ENCODE measurements at places on chromosomes 4 and X. TPM values are rescaled to one million over a fixed set of nuclear protein-coding genes. Genes with fewer than 3 reads are reported as not detected.

Gene MAGEC2
- total RNA-seq, result not detected

Gene SAGE1
- total RNA-seq, result not detected

Gene ASIC5
- total RNA-seq, result not detected

Gene ADGRG4
- total RNA-seq, result not detected

DNA sequence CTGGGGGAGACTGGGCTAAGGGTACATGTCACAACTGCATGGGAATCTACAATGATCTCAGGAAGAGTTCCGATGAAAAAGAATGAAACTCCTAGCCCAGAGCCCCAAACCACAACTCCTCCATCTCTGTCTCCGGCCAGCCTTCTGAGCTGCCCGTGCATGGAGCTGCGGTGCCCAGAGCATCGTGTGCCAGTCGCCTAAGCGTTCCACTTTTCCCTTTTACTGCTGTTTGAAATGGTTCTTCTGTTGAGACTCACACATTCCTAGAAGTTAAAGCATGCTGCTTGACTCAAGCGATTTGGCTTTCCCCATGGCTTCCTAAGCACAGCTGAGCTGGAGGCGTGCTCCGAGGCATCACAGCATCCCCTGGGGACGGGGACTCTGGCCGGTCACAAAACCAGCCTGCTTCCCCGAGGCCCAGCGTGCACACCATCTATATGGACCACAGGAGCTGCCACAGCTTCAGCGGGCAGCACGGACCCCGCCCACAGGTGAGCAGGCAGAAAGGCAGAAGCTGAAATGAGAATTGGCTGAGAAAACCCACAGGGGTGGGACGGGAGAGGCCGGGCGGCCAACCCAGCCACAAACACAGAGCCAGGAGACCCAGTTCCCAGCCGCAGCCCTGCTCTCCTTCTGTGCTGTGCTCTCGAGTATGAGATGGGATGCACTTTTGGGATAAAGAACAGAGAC, 5.0 kb downstream of the CCNQ start:
- peaks cover 9% of the 10 kb centered on the region for H3K4me1 ChIP-seq
- no peaks in the 10 kb centered on the region for H3K27me3 ChIP-seq
- no peak overlapping the region for H3K4me3 ChIP-seq
- H3K27ac ChIP-seq, result no peak overlapping the region
- DNase-seq, result no peak

GRCh38 chrX:51837921-51838320, 55.5 kb upstream of the MAGED1 start:
- H3K4me1 ChIP-seq, result peaks cover 3% of the 10 kb centered on the region
- no peaks in the 10 kb centered on the region for H3K27me3 ChIP-seq
- peaks cover 2% of the 10 kb centered on the region for H3K36me3 ChIP-seq
- no peak overlapping the region for H3K4me3 ChIP-seq
- no peak overlapping the region for H3K27ac ChIP-seq

DNA sequence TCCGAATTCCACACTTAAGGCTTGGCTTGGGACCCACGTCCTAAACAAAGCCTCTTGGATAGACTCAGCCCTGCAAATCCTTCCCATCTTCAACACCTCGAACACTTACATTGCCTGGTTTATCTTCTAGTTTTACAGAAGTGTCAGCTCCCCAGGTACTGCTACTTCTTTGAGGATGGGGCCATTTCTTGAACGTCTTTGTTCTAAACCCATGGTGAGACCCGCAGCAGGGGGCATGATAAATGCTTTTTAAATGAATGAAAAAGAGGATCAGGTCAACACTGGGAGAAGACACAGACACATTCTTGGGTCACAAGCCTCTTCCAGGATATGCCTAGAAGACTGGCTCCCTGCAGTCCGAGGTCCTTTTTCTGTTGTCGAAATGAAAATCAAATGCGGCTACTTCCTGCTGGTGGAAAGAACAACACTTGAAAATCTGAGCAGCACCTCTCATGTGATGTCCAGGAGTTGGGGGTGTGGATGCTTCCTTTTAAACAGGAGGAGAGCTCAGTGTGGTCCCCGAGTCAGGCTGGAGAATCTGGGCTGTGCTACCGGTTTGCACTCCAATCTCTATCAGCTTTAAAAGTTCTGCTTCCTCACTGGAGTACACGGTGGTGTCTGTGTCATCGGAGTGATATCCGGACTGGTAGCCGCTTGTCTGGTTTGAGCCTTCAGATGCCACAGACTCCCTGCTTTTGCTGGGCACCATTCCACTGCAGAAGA, 45.8 kb downstream of the KDR start:
- H3K27ac ChIP-seq, result no peak overlapping the region
- no peaks in the 10 kb centered on the region for H3K36me3 ChIP-seq
- DNase-seq, result no peak
- H3K4me1 ChIP-seq, result peaks cover 6% of the 10 kb centered on the region

GRCh38 chr4:139786494-139787354, 121.1 kb downstream of the MGST2 start:
- H3K27ac ChIP-seq, result no peak overlapping the region
- peaks cover 2% of the 10 kb centered on the region for H3K4me1 ChIP-seq
- no peaks in the 10 kb centered on the region for H3K36me3 ChIP-seq
- no peak overlapping the region for H3K4me3 ChIP-seq

DNA sequence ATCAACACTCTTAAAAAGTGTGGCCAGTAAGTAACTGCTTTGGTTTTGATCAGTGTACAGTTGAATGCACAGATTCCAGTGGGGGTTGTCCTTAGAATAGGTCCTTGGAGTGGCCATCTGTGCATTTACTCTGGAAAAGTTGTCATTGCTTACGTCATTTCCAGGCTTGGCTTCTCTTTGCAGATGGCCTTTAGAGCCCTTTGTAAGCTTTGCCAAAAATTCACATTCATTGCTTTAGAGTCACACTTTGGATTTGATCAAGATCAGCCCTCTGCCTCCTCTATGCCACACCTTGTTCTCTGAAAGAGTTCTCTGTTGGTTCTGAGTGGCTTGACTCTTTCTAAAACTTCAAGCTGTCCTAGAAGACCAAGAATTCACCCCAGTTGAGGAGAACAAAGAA, 83.9 kb downstream of the MAMLD1 start:
- H3K4me1 ChIP-seq, result peaks cover 21% of the 10 kb centered on the region
- H3K36me3 ChIP-seq, result peaks cover 8% of the 10 kb centered on the region
- peak; percentile 15 for DNase-seq
- no peaks in the 10 kb centered on the region for H3K27me3 ChIP-seq
- no peak overlapping the region for H3K4me3 ChIP-seq

All from activated CD4-positive, alpha-beta T cell treated with anti-CD3 and anti-CD28 coated beads, Interleukin-2, amount 10 ng/mL, durations not matched to agents 24 days and 14 days (primary cell).